CD4-positive, alpha-beta memory T cell (primary cell): ENCODE measurements at places on chromosomes 12 and 14. TPM values are rescaled to one million over a fixed set of nuclear protein-coding genes. Genes with fewer than 3 reads are reported as not detected.
A peak's percentile ranks its signal among the peaks of the same experiment; 100 is the strongest.

DNA sequence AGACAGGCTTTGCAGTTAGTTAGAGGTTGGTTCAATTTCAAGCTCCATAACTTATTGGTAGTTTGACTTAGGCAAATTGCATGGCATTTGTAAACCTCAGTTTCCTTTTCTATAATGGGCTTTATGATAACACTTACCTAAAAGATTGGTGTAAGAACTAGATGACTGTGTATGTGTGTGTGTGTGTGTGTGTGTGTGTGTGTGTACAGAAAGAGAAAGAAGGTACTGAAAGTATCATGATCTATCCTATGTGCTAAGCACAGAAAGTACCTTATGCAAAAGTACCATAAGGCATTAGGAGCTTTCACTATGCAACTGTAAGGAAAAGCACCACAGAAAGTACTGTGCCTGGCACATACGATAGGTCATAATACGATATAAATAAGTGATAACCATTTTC is 304.3 kb upstream of the KITLG start:
- DNase-seq = no peak

GRCh38 chr12:1584326-1584725 is 10.1 kb downstream of the FBXL14 start:
- DNase-seq = no peak

- no peak for DNase-seq
Measured at GRCh38 chr14:77645520-77646230, 29.2 kb upstream of the SPTLC2 start.

- DNase-seq = no peak
Measured at GRCh38 chr12:124874988-124875802, 11.5 kb upstream of the SCARB1 start.

DNA sequence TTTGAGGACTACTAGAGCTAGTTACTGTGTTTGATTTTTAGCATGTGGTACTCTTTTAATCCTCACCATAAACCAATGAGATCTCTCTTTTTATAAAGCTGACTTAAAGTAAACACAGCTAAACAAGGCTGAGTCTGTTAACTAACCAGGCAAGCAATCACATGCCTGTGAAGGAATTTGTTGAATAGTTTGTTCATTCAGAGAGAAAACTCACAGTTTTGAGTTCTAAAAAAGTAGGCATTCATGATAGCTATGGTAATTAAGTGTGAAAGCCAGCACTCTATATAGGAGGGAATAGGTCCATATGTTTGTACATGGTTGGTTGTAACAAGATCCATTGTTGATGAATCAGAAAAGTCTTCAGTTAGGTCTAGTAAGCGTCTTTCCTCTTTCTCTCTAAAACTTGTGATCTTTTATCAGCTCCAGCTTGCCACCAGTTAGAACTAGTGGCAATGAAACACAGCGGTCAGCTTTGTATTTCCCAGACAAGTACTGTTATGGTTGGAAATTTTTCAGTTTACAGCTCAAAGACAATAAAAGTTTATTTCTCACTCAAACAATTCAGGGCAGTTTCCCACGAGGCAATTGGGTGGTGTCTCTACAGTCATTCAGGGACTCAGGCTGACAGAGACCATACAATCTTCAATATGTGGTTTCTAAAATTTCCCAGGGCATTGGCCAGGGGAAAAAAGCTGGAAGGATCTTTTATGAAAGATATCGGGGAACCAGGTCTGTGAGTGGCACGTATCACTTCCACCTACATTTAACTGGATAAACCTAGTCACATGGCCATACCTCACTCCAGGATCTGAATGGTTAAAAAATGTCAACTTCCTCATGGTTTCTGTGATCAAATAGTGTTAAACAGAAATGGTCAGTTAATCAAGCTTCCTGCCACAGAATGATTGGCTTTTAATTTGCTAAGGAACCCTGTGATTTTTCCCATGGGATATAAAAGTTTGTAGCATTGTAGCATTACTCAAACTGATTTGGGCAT is 203.1 kb downstream of the KIF21A start:
- DNase-seq = no peak

DNA sequence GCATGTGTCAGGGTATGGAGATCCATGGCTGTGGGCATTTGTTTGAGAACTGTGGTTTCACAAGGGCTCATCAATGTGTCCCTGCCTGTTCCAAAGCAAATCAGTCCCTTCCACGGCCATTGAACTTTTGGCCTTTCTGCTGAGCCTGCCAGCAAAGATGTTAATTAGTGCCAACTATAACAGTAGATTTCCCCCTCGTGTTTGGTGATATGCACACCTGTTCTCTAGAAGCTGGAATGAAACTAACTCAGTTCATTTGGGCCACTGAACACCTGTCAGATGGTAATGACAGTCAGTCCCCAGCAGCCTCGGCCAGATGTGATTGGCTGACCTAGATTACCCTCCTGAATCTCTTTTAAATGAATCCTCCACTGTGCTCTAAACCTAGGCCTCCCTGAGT is 43.2 kb downstream of the IRAK3 start:
- DNase-seq = no peak

GRCh38 chr12:12810553-12811021 is 2.6 kb upstream of the DDX47 start:
- DNase-seq = no peak

DNA sequence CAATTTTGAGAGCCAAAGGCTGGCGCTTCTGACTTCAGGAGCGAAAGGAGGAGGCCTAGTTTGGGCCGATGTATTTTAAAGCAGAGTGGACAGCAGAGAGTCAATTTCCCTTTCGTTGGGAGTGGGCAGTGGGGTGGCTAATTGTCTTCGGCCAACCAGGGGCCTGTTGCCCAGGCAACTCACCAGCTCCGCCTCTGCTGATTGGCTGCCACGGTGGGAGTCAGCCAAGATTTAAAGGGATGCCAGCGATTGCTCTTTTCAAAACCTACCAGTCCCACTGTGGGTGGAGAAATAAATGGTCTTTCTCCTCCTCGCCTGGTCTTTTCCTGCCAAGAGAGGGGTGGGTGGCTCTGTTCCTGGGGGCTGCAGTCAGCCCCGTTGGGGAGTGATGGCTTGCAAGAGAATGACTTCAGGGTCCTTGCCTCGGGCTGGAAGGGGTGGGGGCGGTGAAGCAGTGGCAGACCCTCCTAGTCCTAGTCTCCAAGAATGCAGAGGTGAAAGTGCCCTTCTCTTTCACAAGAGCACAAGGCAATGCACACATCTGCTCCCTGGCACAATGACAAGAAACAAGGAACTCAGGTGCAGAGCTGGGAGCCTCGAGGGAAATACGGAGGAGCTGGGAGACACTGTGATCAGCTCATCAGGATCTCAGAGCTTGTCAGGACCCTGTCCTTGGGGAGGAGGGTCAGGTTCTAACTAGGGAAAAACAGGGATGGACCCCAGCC is 37.7 kb downstream of the RASAL1 start:
- no peak for DNase-seq

DNA sequence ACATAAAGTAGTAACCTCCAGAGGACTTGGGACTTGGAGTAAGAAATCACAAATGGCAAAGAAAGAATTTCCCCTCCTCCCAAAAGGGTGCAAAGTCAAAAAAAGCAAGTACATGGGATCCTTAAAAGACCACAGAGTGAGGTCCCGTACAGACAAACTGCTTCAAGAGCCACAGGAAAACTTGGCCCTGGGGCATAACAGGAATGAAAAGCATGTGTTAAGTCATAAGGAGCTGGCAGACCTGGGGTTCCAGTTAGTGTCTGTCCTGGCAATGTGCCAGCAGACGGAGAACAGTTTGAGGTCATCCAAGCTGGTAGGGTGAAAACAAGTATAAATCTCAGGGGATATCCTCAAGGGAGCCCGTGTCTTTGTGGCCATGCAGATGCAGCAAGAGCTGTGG is 73.2 kb downstream of the HSD17B6 start:
- DNase-seq = no peak

GRCh38 chr12:104137001-104137901 is 759 bp downstream of the NFYB start:
- peak; percentile 38 for DNase-seq

GRCh38 chr12:46382408-46382963 is 9.9 kb upstream of the SLC38A2 start:
- DNase-seq = no peak

DNA sequence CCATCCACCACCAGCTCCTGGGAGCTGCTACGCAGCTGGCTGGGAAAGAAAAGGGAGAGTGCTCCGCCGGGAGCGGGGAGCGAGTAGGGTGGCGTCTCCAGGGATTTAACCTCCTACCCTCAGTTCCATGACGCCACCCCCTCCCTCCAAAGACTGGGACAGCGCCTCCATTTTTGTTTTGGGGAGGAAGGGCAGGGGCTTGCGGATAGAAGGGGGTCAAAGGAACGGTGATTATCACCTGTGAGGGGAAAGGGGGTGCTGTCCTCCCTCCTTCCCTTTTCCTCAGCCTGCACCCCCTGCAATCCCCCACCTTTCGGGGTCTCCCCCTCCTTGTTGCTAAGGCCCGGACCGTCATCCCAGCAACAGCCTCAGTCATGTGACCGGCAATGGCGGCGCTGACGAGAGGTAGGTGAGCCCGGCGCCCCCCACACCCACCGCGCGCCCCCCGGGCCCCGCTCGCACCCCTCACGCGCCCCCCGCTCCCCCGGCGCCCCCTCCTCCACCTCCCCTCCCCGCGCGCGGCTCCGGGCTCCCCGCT is at the start of gene DTX3:
TSS of gene DTX3 (plus strand) at position 371 of the 538 bp plus-strand sequence. CDS start 1,694 bp downstream, outside the sequence.
- DNase-seq = no peak

DNA sequence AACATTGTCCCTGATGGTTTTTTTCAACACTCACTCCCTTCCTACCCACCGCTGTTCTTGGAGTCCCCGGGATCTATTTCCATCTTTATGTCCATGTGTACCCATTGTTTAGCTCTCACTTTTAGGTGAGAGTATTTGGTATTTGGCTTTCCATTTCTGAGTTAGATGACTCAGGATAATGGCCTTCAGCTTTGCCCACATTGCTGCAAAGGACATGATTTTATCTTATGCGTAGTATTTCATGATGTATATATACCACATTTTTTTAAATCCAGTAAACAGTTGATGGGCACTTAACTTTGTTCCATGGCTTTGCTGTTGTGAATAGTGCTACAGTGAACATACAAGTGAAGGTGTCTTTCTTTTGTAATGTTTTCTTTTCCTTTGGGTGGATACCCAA is 123.5 kb upstream of the KITLG start:
- DNase-seq = no peak

- DNase-seq = no peak
Measured at GRCh38 chr12:20549108-20549719, 145.9 kb upstream of the SLCO1C1 start.

- peak; percentile 72 for DNase-seq
Measured at GRCh38 chr14:77124345-77125280, 17.0 kb downstream of the ZDHHC22 start.

GRCh38 chr14:95885278-95885677 is 8.6 kb downstream of the TUNAR start:
- no peak for DNase-seq

DNA sequence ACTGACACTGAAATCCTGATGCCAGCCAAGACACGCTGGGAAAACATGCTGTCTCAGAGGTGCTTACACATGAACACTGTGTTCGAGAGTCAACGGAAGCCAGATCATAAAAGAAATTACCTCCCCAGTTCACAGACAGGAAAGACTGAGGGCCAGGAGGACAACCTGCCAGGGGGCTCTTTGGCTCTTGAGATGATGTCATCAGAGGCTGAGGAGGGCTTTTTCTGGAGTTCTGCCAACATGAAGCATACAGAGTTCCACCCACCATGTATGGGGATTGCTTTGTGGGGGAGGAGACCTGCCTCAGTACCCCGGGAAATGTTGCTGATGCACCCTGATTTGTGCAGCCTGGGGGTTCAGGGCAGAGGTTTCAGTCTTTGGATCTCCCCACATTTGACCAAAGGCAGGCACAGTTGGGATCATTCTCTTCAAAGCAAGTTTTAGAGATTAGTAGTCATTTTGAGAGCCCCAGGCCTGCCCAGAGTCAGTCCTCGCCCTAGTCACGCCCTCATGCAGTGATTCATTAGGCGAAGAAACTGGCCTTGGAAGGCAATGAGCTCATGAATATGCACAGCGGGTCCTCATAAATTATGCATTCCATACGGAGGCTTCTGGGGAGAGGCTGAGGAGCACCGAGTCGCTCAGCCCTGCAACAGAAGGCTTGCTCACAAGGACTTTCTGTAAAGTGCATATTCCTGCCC is 34.9 kb upstream of the EML1 start:
- DNase-seq = no peak

- DNase-seq = no peak
Measured at GRCh38 chr12:46210873-46211439, 57.9 kb downstream of the SLC38A1 start.

DNA sequence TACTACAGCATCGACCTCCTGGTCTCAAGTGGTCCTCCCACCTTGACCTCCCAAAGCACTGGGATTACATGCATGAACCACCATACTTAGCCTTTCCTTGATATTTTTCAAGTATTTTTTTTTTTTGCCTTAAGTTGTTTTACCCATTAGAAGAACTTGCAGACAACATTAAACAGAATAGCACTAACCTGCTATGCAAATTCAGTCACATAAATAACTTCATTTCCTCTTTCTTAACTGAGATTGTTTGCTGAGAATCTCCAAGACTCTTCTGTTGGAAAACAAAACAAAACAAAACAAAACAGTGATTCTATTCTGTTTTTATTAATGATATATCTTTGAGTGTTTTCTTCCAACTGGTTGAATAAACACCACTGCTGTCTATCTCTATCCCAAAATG is 115.9 kb upstream of the IFNG-AS1 start:
- DNase-seq = no peak

DNA sequence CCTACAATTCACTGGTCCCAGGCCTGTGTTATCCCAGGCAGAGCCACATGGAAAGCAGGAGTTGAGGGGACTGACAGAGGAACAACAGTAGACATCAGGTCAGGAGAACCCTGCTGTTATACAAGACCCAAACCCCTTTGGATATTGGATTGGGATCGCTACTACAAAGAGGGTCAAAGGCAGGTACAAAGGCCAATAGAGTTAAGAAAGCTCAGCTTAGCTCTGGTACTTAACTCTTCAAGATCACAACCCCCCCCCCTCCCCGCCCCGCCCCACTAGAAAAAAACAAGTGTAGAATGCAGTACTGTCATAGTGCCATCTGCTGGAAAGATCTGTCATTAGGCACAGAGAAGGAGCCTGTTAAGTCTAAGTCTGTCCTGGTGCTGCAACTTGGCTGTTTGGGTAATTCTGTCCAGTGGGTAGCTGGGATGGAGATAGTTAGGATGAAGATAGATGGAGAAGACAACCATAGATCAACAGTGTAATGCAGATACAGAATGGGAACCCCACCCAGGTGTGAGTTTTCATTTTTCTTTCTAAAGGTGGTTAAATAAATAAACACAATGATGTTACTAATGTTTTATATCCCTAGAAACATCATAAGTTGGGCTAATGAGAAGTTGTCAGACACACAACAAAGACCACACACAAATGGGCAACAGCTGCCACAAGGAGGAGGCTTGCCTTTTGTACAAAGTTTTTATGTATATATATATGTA is 17.2 kb downstream of the REM2 start:
- DNase-seq = peak; percentile 68

Gene TPPP2
- total RNA-seq = not detected

Gene TMEM63C
- total RNA-seq = 1.7 TPM

Gene IFNG-AS1
- total RNA-seq = 14.5 TPM

Gene ASCL1
- total RNA-seq = not detected

Gene DBX2
- total RNA-seq = not detected

Gene ACSS3
- not detected for total RNA-seq

Gene SPTB
- 0.09 TPM for total RNA-seq

Gene MYF5
- not detected for total RNA-seq

Gene CARMIL3
- total RNA-seq = 0.22 TPM

Gene KRT71
- not detected for total RNA-seq

Gene SOCS2
- total RNA-seq = 2.6 TPM

Gene TAS2R46
- total RNA-seq = 1.1 TPM

Gene NKX2-8
- total RNA-seq = not detected

Gene SLC25A29
- 8.1 TPM for total RNA-seq
